ENCODE measurements at places on chromosomes 6 and 20. TPM values are rescaled to one million over a fixed set of nuclear protein-coding genes. Genes with fewer than 3 reads are reported as not detected.

The FOXC1 gene
- total RNA-seq = 0.28 TPM

The GPR63 gene
- total RNA-seq = 1.4 TPM

The PNPLA1 gene
- total RNA-seq = under 0.01 TPM

The TUBB2B gene
- total RNA-seq = 2.4 TPM

The ADA gene
- total RNA-seq = 5.3 TPM

The FAM209B gene
- total RNA-seq = not detected

The ABT1 gene
- total RNA-seq = 11.9 TPM

The KIAA0408 gene
- total RNA-seq = 0.37 TPM

The TNNC2 gene
- total RNA-seq = 1.00 TPM

The GSTA3 gene
- not detected for total RNA-seq

The OR12D1 gene
- not detected for total RNA-seq

The FAM217A gene
- not detected for total RNA-seq

The WFDC10B gene
- total RNA-seq = 0.14 TPM

The KCNQ2 gene
- total RNA-seq = not detected

The OXT gene
- 0.18 TPM for total RNA-seq

The HLA-G gene
- 0.14 TPM for total RNA-seq

The TSPO2 gene
- total RNA-seq = not detected

The PLN gene
- 0.28 TPM for total RNA-seq

The DZANK1 gene
- 0.85 TPM for total RNA-seq

The C6orf58 gene
- under 0.01 TPM for total RNA-seq

The GPR6 gene
- not detected for total RNA-seq

The BPIFB1 gene
- not detected for total RNA-seq

The SNAP91 gene
- under 0.01 TPM for total RNA-seq

The TRERF1 gene
- 1.8 TPM for total RNA-seq

The SEC63 gene
- total RNA-seq = 24.7 TPM

The HAO1 gene
- total RNA-seq = not detected

The RAD21L1 gene
- total RNA-seq = 0.14 TPM

The SNX3 gene
- total RNA-seq = 198 TPM

The SMOC2 gene
- total RNA-seq = under 0.01 TPM

The BEND6 gene
- total RNA-seq = 12.8 TPM

The CRISP3 gene
- total RNA-seq = not detected

The EPPIN gene
- not detected for total RNA-seq

The TMEM30A gene
- total RNA-seq = 194 TPM

The CYP24A1 gene
- total RNA-seq = 0.28 TPM

The CAGE1 gene
- total RNA-seq = 0.09 TPM

Measured in smooth muscle cell of bladder (primary cell).